ENCODE measurements at places on chromosomes 7 and 10. TPM values are rescaled to one million over a fixed set of nuclear protein-coding genes. Genes with fewer than 3 reads are reported as not detected.

The GATA3 gene
- 0.18 TPM for total RNA-seq

The GPER1 gene
- total RNA-seq: 9.6 TPM

The LIPM gene
- total RNA-seq: not detected

The RBP4 gene
- total RNA-seq: 2.0 TPM

The TMEM236 gene
- 0.40 TPM for total RNA-seq

The FGL2 gene
- 21.7 TPM for total RNA-seq

The NYAP1 gene
- total RNA-seq: 1.6 TPM

The LDB3 gene
- total RNA-seq: 208 TPM

The LANCL2 gene
- total RNA-seq: 19.3 TPM

The EVX1 gene
- total RNA-seq: not detected

The FGFR2 gene
- total RNA-seq: 2.1 TPM

The ZNF488 gene
- 1.2 TPM for total RNA-seq

The UPK3B gene
- 0.53 TPM for total RNA-seq

The EBLN1 gene
- total RNA-seq: 0.09 TPM

The HOXA1 gene
- total RNA-seq: 0.58 TPM

The PGAM2 gene
- total RNA-seq: 412 TPM

The RHOBTB1 gene
- 31.9 TPM for total RNA-seq

The TYW1B gene
- 10.3 TPM for total RNA-seq

The AZGP1 gene
- 0.75 TPM for total RNA-seq

The FLNC gene
- 339 TPM for total RNA-seq

The TRIM74 gene
- total RNA-seq: 0.49 TPM

The ASB10 gene
- total RNA-seq: 3.1 TPM

The IQUB gene
- 0.84 TPM for total RNA-seq

The ELFN1 gene
- total RNA-seq: 4.4 TPM

The DNAJB12 gene
- 19.6 TPM for total RNA-seq

The GARIN1A gene
- total RNA-seq: 0.53 TPM

The AGR2 gene
- 7.2 TPM for total RNA-seq

The PPP1R17 gene
- total RNA-seq: not detected

The SUN3 gene
- not detected for total RNA-seq

The DNAJC12 gene
- 8.5 TPM for total RNA-seq
